ENCODE measurements at places on chromosomes 5 and 9. TPM values are rescaled to one million over a fixed set of nuclear protein-coding genes. Genes with fewer than 3 reads are reported as not detected.

The DEPDC1B gene
- total RNA-seq: 0.17 TPM

The CFAP90 gene
- total RNA-seq: 0.42 TPM

The KIF4B gene
- total RNA-seq: 0.17 TPM

The ANKRD31 gene
- 0.05 TPM for total RNA-seq

The ARSI gene
- 0.51 TPM for total RNA-seq

The SCAI gene
- total RNA-seq: 2.1 TPM

Measured in liver (tissue), 10 donors.